ENCODE measurements at places on chromosomes 13 and 19.

- no peak for DNase-seq
These were observed 231.7 kb downstream of the TUBA3C start for GRCh38 chr13:18949970-18950369.

GRCh38 chr13:37216331-37216730 lies 110.9 kb upstream of the CSNK1A1L start:
- no peak for DNase-seq

- DNase-seq: no peak
These were observed 23.8 kb downstream of the ZNF44 start for GRCh38 chr19:12270854-12271253.

- DNase-seq: no peak
These were observed 1120.8 kb downstream of the EFNB2 start for GRCh38 chr13:105414639-105415038.

- DNase-seq: no peak
These were observed 33.0 kb downstream of the USP12 start for GRCh38 chr13:27138457-27139093.

DNA sequence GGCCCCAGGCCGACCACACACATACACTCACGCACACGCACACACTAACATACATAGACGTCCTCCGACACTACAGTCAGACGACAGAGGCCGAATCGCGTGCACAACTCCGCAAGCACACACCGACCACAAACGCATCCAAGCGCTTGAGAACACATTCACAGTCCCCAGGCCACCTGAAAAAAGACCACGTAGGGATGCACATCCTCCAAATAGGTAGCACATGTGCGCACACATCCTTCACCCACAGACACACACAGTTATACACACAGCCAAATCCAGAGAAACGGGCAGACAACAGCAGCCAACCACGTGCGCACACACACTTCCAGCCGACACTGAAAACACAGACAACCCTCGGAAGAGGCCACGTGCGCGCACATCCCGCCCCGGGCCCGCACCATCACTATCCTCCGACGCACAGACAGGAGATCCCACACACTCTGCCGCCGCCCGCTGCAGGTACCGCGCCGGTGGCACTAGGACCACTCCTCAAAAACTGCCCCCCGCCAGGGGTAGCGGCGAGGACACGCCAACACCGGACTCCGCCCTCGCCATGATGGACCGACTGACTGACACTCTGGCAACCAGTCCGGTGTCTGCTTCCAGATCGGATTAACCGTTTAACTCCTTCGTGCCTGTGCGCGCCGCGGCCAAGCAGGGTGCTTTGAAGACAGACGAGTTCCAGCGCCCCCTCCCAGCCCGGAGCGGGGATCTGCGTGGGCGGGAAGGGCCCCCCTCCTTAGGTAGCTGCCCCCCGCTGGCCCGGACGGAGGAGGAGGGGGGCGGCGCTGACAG lies 493 bp upstream of the PDE4A start:
- peak; percentile 42 for DNase-seq

- DNase-seq: no peak
These were observed 5.0 kb upstream of the C13orf46 start for GRCh38 chr13:113978741-113979481.

GRCh38 chr19:51450730-51451307 lies 7.4 kb downstream of the SIGLEC8 start:
- peak; percentile 50 for DNase-seq

DNA sequence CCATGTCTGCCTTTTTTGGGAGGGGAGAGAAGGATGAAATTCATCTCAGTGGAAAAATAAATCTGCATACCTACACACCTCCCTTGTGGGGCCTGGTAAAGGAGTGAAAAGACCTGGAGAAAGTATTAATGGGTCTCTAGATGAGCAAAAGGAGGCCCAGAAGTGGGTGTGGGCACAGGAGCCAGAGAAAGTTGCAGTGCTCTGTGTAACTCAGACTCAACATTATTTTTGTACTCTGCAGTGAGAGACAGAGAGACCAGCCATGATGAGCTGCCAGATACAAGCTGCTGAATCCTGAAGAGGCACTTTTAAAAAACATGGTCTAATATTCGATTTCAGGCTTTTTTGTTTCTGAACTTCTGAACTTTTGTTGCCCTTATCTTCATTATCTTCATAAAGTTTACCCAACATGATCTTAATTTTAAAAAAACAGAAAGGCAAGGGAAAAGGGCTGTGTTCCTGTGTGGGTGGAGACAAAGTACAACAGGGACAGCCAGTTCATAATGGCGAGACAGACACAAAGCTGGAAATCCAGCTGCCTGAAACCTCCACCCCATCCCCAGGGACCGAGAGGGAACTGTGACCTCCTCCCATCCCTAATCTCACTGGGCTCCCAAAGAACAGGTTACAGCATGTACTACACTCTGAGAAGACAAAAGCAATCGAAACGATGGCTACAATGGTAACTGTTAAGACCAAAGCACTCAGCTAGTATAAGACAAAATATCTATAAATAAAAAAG lies 77.2 kb downstream of the KLF12 start:
- no peak for DNase-seq

DNA sequence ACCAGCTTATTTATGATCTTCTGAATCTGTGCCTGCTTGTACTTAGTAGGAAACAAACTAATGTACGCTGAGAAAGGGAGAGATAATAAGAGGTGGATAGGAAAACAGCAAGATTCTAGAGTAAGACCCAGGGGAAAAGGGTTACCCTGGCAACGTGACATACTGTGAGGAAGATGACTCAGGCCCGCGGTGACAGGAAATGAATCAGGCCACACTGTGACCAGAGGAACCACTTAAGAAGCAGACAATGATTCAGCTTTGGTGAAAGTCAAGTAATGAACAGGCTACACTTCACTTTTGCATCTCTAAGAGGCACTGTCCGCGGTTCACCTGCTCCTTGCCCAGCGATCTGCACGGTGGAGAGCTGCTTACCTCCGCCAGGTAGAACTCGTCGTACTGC lies 158.2 kb downstream of the NALCN start:
- DNase-seq: peak; percentile 54

DNA sequence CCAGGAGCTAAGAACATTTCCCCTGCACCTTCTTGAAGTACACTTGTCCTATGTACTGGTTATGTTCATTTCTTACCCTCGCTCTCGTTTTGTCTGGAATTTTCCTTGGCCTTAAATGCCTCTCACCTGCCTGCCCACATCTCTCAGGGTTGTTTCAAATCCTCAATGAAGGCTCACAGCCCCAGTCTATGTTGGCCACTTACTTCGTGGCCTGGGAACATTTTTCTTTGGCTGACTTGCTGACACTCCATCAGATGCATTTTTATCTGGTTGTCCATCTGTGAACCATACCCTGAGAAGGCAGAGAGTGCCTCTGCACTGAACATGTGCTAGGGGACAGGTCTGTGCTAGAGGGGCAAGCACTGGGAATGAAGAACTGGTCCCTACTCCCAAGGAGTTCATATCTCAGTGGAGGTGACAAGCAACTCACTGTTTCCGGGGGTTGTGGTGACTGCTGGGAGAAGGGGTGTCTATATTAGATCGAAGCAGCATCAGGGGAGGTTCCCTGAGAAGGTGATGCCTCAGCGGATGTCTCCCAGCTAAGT lies 53.6 kb downstream of the USPL1 start:
- no peak for DNase-seq

GRCh38 chr13:50422181-50423148 lies 407.2 kb downstream of the KCNRG start:
- DNase-seq: no peak

DNA sequence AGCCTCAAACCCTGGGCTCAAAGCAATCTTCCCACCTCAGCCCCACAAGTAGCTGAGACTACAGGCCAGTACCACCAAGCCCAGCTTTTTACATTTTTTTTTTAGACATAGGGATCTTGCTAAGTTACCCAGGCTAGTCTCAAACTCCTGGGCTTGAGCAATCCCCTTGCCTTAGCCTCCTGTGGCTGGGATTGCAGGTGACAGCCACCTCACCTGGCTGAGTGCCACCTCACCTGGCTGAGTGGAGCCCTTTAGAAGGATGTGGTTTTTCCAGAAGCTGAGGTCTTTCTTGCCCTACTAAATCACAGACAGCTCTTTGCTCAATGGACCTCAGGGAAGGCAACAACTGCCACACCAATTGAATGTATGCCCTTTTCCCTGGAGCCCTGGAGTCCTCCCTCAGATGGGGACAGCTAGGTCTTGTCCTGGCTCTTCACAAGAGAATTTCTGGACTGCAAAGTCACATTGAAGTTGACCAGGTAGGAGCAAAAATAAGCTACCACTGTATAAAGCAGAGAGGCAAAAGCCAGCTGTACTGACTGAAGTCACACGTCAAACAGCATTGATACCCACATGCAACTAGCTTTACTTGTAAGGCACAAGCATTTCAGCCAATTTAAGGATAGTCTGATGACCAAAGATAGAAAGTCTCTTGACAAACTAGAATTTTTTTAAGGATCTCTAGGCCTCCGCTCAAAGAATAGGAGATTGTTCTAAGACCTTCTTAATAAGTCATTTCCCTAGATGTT lies 14.0 kb downstream of the PDX1 start:
- DNase-seq: no peak

DNA sequence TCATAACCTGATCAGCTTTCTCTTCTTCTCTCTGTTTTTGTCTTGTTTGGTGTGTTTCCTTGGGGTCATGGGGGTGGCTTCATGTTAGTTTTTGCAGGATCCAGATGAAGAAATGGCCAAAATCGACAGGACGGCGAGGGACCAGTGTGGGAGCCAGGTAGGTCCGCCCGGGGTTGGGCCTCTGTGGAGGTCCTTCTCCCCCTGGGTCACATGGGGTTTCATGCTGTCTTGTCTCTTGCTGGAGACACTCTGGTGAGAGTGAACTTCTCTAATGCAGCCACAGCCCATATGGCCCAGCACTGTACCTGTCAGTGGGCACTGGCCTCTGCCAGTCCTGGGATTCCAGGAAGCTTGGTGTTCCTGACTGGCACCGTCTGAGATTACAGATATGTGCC lies 1.1 kb downstream of the CCNE1 start:
- DNase-seq: no peak

- DNase-seq: no peak
These were observed 123.8 kb downstream of the RNF17 start for GRCh38 chr13:24887759-24888158.

DNA sequence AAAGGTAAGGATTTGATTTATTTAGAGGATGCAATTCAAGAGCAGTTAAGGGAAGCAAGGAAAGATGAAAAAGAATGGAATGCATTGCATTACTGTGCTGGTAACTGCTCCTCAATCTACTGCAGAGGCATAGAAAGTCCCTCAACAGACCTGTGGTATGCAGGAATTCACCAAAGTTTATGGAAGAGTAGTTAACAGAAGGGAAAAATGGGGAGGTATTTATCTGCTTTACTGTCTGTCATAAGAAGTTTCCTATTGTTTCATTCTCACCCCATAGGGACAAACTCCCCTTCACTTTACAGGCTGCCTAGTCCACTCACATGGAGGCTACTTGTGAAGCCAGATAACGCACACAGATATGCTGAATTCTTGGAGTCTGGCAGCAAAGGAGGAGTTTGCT lies 354.9 kb upstream of the SPRY2 start:
- no peak for DNase-seq

DNA sequence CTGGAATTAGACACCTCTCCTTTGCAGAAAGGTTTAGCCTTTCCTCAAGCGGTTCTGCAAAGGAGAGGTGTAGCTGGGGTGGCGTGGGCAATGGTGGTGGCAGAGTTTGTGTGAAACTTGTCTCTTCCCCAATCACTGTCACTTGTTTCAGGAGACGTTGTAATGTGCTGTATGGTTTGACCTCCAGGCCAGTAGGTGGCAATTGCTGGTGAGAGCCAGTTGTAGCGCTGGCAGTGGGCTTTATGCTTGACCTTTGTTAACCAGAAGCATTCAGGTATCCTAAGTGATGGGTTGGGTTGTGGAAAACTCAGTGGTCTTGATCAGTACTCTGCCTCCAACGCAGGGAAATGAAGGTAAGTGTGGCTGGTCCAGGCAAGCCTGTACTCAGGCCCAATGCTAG lies 12.7 kb upstream of the LILRA5 start:
- DNase-seq: no peak

GRCh38 chr13:37290716-37291505 lies 185.4 kb upstream of the CSNK1A1L start:
- no peak for DNase-seq

DNA sequence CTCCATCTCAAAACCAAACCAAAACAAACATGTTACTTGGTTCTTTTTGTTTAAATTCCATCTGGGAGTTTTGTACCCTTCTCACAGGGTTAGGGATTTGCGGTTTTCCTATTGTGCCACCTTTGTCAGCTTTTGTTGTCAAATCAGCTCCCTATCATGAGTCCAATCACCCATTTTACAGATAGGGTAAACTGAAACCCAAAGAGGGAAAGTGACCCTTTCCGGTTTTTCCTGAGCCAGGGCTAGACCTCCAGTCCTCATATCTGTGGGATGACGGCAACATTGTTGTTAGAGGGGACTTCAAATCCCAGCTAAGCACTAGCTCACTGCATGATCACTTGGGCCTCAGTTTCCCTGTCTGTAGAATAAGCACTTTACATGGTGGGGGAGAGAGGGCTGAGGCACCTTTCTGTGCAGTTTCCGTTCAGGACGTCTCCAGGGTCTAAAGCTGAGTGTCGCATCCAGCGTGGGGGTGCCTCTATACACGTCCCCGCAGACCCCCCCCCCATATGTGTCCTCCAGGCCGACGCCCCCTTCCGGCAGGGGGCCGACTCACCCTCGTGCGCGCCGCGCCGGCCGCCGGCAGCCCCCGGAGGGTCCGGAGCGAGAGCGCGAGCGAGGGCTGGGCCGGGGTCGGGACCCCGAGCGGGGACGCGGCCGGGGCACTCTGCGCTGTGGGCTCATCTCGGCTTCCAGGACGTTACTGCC lies 3.9 kb downstream of the CCDC194 start:
- DNase-seq: no peak

DNA sequence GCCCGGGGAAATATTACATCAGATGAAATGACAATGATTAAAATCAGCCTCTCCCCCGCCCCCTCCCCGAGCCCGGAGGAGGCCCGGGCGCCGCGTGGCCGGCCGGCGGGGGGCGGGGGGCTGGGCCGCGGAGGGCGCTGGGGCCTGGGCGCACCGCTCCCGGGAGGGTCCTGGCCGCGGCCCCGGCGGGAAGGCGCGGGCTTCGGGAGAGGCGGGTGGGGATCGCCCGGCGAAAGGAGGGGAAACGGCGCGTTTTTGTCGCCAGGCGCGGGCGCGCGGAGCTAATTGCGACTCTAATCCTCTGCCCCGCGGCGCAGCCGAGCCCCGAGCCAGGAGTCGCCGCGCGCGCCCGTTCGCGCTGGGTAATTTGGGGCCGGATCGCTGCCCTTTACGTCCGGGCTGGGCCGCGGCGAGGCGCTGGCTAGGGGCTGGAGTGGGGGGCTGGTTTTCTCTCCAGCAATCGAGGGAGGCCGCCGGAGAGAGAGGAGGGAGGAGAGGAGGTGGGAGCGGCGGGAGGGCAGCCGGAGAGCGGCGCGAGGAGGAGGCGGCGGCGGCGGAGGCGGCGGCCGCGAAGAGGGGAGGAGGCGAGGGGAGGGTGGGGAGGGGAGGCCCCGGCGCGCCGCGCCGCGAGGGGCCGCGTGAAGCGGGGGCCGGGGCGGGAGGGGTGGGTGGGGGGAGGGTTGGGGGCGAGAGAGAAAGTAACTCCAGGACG lies at the start of gene KCTD15:
KCTD15 (plus strand) TSS at position 707 of the 712 bp plus-strand sequence. CDS start 3,585 bp downstream, outside the sequence.
- DNase-seq: peak; percentile 39

- DNase-seq: no peak
These were observed 104.7 kb downstream of the RGCC start for GRCh38 chr13:41562083-41562482.
